ENCODE measurements at places on chromosomes 5 and 9.

DNA sequence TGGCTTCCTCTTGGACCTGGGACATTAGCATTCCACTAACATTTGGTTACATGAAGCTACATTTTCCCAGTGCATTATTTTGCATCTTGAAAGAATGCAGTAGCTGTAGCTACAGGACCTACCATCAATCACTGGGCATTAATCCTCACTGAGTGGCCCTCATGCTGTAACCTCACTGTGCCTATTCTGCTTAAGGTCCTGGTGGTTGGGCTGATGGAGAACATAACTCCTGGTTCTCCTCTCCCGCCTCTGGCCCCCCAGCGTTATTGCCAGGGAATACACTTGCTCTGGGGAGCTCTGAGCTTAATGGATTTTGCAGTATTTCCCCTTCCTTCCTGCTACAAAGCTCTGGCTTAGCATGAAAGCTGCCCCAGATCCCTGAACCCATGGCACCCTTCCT is 111.5 kb upstream of the EQTN start:
- DNase-seq = no peak

GRCh38 chr9:87763286-87763685 is 37.4 kb downstream of the CTSL start:
- DNase-seq = no peak

- no peak for DNase-seq
Observed at GRCh38 chr9:91741522-91741921, 208.5 kb downstream of the ROR2 start.

GRCh38 chr5:10457682-10458574 is 16.2 kb downstream of the ROPN1L start:
- DNase-seq = no peak
